ENCODE measurements at places on chromosomes 3 and 15.

- DNase-seq = no peak
These were observed 54.7 kb upstream of the CNOT10 start for GRCh38 chr3:32630266-32630665.

DNA sequence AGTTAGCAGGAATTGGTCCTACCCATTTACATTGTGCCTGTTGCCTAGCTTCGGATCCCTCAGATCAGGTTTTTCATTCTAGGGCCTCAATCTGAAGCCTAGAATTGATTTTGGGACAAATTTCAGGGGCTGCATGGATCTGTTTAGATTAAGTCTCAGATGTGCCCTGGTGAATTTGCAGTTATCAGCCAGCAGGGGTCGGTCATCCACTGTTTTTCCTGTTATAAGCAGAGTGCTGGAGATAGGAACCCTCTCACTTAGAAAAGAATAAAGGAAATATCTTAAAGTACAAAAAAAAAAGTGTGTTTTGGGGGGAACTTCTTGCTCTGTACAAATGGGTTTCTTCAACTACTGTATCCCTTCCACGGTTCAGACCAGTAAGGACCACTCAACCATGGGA, 212.5 kb downstream of the BCHE start:
- no peak for DNase-seq

DNA sequence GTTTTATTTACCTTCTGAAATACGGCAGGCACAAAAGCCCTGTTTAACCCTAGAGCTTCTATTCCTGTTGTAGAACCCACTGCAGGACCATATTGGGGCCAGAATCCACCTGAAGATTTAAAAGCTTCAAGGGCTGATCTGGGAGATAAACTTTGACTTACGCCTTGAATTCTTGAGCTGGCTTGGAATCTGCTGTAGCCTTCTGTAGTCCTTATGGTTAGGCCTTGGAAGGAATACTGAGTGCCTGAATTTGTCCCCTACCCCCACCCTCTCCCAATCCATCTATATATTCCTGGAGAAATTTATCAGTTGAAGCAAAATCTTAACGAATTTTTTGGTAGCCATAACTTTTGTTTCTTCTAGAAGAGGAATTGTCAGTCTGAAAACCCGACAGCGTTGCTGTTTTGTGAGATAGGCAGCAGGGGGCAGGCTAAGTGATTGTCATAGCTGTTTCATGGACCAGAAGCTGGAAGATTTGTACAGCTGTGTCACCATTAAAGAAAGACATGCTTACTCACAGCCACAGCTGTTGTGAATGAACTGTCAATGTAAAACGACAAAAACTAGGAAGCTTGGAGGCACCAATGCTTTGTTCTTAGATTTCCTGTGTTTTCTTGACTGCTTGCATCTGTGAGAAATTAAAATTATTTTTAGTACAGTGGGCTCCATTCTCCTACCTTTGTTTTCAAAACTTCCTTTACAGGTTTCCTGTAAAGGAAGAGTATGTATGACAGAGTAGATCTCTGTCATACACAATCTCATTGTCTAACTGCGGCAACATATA, 12.8 kb downstream of the LXN start:
- DNase-seq = peak; percentile 69

- DNase-seq = no peak
These were observed 32.9 kb upstream of the NR1I2 start for GRCh38 chr3:119748991-119749390.

- no peak for DNase-seq
These were observed 80.3 kb downstream of the PEX5L start for GRCh38 chr3:179956416-179956830.

GRCh38 chr3:65811892-65812291, 226.8 kb downstream of the MAGI1 start:
- DNase-seq = no peak

DNA sequence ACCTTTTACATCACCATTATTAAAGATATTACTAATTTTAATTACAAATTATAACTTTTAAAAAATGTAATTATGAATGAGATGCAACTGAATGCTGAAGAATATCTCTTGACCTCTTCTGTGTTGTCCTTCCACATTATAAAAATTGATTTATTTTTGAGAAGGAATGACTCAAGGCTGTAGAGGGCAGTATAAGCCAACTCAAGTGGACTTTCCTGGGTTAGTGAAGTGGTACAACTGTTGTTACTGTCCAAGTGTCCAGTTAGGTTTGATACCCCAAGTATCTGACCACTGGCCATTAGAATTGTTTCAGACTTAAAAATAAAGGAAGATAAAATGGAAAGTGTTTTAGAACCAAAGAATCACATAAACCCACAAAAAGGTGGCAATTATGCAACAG, 51.9 kb downstream of the BBX start:
- no peak for DNase-seq
